Left kidney (tissue), 8 donors: ENCODE measurements at places on chromosomes 3 and 15. TPM values are rescaled to one million over a fixed set of nuclear protein-coding genes. Genes with fewer than 3 reads are reported as not detected.

GRCh38 chr3:143170676-143171075 is 51.1 kb downstream of the CHST2 start:
- DNase-seq: no peak

GRCh38 chr3:11576453-11576852 is 67.3 kb downstream of the VGLL4 start:
- no peak for DNase-seq

DNA sequence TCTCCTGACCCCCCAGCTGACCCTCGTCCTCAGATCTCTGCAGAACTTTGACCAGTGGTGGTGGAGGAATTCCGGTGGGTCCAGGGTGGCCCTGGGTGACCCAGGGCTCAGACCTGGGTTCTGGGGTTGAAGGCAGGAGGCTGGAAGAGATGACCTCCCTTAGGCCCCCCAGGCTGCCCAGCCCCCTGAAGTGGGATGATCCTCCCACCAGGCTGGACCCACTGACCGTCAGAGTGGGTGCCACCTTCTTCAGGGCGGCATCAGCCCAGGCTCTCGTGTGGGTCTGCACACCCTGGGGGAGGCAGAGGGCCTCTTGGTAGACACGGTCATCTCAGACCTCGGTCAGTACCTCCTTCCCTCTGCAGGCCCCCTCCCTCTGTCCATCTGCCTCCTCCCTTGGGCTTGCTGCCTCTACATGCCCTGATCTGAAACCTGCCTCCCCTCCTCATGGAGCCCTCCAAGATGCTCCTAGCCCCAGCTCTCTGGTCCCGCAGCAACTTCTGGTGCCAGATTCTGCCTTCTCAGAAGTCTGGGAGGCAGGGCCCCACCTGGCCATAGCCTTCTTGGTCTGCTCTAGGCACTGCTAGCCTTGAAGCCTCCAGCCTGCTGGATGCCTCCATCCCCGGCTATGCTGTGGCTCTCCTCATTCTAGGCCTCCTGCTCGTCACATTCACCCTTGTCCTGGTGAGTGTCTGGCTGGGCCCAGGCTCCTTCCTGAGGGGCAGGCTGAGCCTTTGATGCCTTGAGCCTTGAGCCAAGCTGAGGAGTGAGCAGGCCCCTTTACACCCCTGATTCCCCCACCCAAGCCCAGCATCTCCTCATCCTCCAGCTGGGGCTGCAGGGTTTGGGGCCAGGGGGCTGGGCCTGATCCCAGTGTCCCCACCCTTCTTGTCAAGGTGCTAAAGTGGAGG is 49.1 kb upstream of the CSPG4 start:
- DNase-seq: no peak

GRCh38 chr15:59553879-59554735 is 57.5 kb upstream of the GCNT3 start:
- DNase-seq: no peak

DNA sequence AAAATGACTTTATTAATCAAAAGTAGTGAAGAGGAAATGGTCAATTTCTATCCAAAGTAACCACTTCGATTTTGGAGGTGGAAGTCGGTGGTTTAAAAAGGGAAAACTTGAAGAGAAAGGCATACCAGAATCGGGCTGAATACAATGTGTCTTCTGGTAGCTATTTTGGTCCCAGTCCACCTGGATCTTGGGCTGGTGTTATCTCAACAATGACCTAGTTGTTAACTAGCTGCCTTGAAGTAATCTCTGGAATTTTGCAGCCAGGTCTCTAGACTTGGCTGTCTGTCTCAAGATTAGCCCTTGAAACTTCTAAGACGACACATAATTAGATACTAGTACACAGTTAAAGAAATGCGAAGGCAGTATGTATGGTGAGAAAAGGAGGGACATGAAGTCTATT is 409.8 kb downstream of the GRM7 start:
- DNase-seq: no peak

DNA sequence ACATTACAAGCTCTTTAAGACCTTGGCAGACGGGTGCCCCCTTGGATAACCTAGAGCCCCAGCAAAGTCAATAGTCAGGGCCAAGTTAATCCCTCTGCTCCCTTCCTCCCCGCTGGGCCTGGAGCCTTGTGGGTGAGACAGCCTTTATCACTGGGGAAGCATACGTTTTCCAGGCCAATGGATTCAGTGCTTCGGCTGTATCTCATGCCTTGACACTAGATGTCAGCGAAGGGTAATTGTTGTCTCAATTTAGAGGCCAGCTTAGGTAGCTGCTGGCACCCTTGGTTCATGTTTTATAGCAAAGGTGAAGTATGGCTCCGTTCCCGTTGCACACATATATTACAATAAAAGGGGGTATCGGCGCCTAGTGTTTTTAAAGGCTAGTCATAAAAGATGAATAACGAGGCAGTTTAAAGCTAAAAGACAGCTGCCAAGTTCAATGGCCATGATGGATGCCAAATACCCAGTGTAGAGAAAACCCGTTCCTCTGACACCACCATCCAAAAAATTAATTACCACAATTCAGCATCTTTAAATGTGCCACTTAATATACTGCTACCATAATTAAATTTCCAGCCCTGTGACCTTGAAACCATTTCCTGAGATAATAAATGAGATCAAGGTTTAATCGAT is 52.3 kb upstream of the BNIP2 start:
- no peak for DNase-seq

DNA sequence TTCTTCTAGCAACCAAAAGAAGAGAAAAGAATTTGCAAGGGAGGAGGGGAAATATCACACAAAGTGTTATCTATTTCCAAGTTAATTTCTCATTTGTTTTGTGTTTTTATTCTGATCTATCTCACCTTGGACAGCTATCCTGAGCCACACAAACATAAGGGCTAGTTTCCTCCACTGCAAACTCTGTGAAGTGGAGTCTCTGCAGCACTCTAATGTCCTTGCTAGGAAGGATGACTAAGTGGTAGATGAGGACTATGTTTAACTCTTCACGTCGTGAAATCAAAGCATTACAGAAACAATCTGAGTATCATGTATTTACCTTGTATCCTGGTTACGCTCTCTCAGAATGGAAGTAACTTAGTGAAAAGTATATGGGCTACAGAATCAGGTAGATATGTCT is 33.9 kb upstream of the CHRM5 start:
- DNase-seq: no peak

- DNase-seq: no peak
These were observed 126.5 kb downstream of the CMSS1 start for GRCh38 chr3:99943931-99944761.

Gene SAMMSON
- not detected for polyA plus RNA-seq

Gene BCL2A1
- polyA plus RNA-seq: not detected

Gene ZNF80
- 0.15 TPM for polyA plus RNA-seq

- no peak for DNase-seq
These were observed 223.8 kb downstream of the RSRC1 start for GRCh38 chr3:158333736-158334135.

DNA sequence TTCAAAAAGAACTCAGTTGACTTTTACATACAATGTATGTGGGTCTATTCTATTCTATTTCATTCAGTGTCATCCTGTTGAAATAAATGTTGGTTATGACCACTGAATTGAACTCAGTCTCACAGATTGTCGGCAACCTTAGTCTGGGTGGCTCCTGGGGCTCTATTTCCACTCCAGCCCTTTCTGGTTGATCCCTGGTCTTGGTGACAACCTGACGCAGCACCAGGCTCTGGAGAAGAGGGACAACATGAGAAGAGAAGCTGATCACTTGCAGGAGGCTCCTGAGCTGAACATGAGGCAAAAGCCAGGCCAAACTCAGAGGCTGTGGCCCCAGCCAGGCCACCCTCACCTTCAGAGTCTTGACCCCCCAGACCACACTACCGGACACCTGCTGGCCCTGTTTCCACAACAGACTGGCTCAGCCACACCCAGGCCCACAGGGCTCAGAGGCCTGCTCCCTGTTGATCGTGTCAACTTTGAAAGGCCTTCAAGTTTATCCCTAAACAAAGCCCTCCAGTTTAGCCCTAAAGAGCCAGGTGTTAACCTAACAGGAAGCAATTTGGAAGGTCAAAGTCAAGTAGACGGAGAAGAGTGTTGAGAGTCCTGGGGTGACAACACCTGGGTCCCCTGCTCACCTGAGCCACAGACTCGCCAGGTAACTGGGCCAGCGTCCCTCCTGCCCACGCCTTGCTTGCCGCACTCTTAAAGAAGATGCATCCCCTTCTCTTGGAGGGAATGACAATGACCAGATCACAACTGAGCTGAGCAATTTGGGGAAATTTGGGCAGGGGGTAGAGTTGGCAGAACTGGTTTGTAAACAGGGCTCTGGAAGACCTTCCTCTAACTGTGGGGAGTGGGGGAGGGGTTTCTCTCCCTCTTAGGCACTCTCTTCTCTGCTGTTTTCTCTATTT is 15.4 kb upstream of the MUC20 start:
- no peak for DNase-seq

DNA sequence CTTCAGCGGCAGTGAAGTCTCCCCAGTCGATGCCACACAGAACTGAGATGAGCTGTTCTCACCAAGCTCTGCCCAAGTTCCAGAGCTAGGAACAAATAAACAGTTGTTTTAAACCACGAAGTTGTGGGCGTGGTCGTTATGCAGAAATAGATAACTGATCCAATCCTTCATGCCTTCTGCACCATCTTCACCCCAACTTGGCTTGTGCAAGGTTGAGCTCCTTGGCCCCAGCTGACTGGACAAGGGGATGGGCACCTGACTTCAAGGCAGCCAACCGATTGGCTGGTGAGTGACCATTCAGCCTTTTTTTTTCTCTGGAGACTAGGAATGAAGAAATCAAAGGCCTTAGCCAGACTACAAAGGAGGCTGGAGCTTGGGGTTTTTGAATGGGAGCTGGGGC is 23.9 kb downstream of the LINGO1 start:
- DNase-seq: no peak

DNA sequence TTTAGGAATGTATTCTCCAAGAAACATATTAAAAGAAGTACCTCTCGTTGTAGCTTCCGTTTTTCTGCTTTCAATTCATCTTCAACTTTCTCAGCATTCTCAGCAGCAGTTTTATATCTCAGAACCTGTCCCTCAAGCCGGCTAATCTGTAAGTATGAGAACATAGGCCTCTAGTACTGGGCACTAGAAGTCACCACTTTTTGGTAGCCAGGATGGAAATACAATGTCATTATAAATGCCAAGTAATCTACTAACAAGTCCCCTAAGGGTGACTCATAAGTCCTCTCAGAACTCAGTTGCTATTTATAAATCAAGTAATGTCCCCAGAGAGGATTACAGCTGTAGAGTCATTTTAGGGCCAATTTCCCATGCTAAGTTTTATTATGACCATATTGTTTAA is 61.1 kb downstream of the MLH1 start:
- no peak for DNase-seq

DNA sequence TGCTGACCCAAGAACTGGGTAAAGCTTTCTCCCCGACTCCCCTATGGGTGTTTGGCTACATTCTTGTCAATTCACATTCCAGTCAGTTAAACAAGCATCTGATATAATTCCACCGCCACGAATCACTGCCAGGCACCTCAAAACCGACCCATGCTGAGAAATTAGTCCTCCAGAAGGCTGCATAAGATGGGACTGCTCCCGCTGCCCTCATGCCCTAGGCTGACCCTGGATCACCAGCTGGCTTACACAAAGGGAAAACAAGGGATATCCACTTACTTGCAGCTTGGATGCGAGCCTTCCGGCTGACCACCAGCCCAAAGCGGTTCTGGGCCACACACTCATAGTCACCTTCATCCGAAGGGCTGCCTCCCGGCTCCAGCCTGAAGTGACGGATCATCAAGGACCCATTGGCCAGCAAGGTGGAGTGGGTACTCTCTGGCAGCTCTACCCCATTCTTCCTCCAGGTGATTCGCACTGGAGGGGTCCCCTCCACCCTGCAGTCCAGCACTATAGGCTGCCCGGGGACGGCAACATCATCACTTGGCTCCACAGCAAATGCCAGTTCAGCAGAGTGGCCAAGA is 2.9 kb downstream of the IGDCC3 start:
- no peak for DNase-seq

- DNase-seq: peak; percentile 99
These were observed at the start of gene COPB2 for GRCh38 chr3:139389552-139390368. Gene COPB2 (minus strand): TSS chr3:139389647. CDS start chr3:139389550, 97 bp downstream.

DNA sequence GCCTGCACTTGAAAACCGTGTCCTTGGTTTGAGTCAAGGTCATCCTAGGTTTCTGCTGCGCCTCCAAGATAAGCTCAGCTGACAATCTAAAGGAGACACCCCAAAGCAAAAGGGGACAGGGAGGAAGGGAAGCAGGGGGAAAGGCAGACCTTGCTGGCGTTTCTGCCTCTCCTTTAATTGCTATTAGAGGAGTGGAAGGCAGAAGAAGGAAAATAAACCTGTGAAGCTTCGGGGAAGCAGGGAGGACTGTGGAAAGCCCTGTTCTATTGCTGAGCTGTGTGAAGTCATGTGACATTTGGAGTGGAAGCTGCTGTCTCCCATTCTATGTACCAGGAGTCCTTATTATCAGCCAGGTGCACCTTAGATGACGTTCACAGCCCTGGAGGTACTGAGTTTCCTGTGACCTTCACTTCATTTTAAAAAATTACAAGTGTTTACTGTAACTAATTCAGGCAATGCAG is 21.5 kb upstream of the CHD2 start:
- DNase-seq: no peak

DNA sequence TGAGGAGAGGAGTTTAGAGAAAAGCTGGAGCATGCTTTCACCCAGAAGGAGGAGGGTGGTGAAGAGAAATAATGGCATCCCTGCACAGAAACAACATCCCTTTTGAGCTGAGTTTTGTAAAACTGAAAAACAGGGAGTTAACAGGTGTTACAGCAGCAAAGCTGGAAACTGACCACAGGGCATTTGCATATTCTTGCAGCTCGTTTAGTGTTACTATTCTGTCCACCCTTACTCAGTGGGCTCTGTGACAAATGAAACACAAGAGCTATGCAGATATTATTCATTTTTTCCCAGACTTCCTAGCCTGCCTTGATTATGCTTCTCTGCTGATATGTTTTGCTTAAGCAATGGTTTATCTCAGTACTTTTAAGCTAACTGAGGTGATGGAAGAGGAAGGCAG is 272.0 kb downstream of the NEK10 start:
- DNase-seq: no peak

Gene CCRL2
- polyA plus RNA-seq: 1.2 TPM

DNA sequence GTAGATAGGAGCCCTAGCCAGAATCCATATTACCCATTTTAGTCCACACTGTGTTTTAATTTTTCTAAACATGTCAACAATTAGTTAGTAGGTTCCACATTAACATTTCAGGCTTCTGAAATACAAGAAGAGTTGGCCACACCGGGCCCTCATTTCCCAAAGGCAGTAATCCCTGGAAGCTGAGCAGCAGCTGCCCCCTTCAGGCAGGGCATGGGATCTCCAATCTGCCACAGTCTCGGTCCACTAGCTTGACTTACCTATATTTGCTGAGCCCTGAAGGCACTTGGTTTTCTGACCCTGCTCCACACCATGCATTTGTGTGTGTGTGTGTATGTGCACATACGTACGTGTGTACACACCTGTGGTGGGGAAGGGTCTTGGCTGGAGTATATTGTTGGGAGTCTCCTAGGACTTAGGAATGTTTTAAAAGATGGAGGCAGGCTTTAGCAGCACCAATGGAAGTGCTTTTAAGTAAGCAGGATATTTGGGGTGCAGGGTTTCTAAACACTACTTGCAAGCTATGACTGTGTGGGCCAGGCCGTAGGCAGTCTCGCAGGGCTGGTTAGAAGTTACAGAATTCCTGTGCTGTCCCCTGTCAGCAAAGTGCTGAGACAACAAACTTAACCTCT is 71.2 kb upstream of the SOX14 start:
- DNase-seq: peak; percentile 5

- peak; percentile 83 for DNase-seq
These were observed at the start of gene BOC for GRCh38 chr3:113211330-113212149. Gene BOC (plus strand): TSS chr3:113211557. CDS start chr3:113249803, 38,246 bp downstream.

GRCh38 chr3:29318251-29318650 is 37.4 kb downstream of the RBMS3 start:
- no peak for DNase-seq

GRCh38 chr15:58332676-58333400 is 99.0 kb upstream of the LIPC start:
- no peak for DNase-seq

- DNase-seq: no peak
These were observed 89.5 kb downstream of the DHX30 start for GRCh38 chr3:47892286-47893040.
